ENCODE measurements at places on chromosomes 2 and 18.

GRCh38 chr2:136288249-136288648, 170.3 kb upstream of the CXCR4 start:
- peaks cover 28% of the 10 kb centered on the region for H3K36me3 ChIP-seq
- DNase-seq, result no peak
- no peak overlapping the region for H3K4me3 ChIP-seq
- H3K27ac ChIP-seq, result no peak overlapping the region
- H3K4me1 ChIP-seq, result peaks cover 73% of the 10 kb centered on the region
- H3K27me3 ChIP-seq, result peaks cover 3% of the 10 kb centered on the region

DNA sequence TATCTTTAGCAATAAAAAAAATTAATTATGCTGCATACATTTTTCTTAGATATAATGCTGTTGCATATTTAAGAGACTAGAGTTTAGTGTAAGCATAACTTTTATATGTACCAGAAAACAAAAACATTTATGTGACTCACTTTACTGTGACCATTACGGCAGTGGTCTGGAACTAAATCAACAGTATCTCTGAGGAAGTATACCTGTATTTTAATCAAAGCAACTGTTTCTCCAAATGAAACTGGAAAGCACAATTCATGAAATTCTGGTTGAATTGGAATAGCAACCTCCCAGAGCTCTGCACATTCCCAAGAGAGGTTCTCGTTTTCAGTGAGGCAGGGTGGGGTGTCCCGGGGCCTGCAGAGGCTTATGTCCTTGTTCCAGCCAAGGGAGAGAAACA, 112.2 kb upstream of the TACR1 start:
- H3K36me3 ChIP-seq, result no peaks in the 10 kb centered on the region
- no peak overlapping the region for H3K27ac ChIP-seq
- DNase-seq, result no peak

GRCh38 chr2:195842932-195843331, 185.9 kb downstream of the SLC39A10 start:
- H3K27ac ChIP-seq, result no peak overlapping the region
- H3K4me3 ChIP-seq, result no peak overlapping the region
- H3K4me1 ChIP-seq, result no peaks in the 10 kb centered on the region
- H3K36me3 ChIP-seq, result no peaks in the 10 kb centered on the region
- H3K27me3 ChIP-seq, result no peaks in the 10 kb centered on the region

DNA sequence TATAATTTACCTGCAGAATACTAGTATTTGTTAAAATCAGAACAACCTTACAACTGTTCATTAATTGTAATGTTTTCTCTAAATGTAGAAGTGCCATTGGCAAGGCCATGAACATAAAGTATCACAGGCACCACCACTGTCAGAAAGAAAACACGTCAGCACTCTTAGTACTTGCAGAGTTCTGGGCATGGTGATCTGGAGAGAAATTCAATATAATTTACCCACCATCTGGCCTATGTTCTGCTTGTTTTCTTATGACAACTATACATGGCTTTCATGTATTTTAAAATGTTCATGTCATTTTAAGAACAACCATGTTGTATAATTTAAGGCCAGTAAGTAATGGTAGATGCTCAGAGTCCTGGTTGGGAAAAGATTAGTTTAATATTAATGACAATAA, 114.2 kb upstream of the SULT1C3 start:
- H3K27me3 ChIP-seq, result peaks cover 4% of the 10 kb centered on the region
- peaks cover 62% of the 10 kb centered on the region for H3K4me1 ChIP-seq
- H3K36me3 ChIP-seq, result no peaks in the 10 kb centered on the region
- peak overlapping the region; percentile 88 for H3K27ac ChIP-seq
